ENCODE measurements at places on chromosomes 4 and X. TPM values are rescaled to one million over a fixed set of nuclear protein-coding genes. Genes with fewer than 3 reads are reported as not detected.

DNA sequence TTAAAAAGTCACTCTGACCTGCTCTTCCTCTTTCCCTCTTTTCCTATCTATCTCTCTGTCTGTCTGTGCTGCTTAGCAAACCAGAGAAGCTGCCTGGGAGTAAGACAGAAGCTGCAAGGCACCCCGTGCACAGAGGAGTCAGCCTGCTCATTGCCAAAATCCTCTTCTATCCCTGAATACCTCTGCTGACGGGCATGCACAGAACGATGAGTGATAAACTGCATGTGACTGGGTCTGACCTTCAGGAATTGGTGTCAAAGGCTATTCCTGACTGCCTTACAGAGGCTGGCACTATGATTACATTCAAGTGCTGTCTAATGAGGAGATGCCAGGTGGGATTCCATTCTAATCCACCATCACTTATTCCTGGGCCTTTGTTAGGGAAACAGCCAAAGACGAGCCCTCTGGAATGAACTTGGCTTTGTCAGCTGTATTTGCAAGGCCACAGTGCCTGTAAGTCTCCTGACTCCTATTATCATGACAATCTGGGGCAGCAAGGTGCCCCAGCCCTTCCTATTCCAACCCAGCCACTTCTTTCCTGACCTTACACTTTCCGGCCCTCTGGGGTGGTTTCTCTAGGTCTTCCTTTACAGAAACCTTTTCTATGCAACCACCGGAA, 45.4 kb upstream of the CTAG2 start:
- no peak for DNase-seq

DNA sequence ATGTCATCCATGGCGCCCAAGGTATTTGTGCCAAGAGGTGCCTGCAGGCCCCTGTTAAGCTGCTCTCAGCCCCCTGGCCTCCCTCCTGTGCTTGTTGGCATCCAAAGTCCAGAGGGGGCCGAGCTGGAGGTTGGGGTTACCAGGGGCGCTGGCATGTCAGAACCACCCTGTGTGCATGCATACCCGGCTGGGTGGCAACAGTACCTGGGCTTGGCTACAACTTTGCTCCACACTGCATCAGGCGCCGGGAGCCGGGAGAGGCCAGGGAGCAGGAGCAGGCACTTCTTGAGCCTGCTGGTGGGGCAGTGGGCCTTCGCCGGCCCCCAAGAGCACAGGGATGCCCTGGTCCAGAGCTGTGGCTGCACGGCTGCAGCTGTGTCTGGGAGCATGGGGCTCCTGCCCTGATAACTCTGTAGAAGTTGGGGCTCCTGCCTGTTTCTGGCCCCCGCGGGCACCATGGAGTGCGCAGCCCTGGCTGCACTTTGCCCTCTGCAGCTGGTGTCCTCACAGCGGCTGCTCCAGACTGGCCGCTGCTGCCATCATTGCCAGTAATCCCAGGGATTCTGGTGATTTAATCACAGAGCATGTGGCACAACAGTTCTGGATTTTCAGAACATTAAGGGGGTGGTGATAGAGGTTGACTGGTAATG, 130.3 kb downstream of the ARHGAP10 start:
- no peak for DNase-seq

DNA sequence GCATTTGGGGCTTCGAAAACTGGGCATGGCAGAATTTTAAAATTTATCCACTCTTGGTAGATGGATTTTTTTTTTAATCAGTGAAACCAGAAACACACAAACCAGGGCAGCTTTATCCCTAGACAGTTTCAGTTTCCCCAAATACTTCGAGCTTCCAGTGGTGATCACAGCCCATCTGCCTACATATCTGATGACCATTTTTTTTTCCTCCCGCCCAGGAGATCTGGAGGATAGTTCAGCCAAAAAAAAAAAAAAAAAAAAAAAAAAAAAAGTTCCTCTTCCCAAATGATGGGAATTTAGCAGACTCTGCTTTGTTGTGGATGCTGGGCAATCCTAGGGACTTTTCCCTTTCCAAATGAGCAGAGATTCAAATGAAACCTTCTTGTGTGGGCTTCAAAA, 1.0 kb upstream of the TBC1D9 start:
- no peak for DNase-seq

HSFX1 gene
- total RNA-seq: not detected

DNA sequence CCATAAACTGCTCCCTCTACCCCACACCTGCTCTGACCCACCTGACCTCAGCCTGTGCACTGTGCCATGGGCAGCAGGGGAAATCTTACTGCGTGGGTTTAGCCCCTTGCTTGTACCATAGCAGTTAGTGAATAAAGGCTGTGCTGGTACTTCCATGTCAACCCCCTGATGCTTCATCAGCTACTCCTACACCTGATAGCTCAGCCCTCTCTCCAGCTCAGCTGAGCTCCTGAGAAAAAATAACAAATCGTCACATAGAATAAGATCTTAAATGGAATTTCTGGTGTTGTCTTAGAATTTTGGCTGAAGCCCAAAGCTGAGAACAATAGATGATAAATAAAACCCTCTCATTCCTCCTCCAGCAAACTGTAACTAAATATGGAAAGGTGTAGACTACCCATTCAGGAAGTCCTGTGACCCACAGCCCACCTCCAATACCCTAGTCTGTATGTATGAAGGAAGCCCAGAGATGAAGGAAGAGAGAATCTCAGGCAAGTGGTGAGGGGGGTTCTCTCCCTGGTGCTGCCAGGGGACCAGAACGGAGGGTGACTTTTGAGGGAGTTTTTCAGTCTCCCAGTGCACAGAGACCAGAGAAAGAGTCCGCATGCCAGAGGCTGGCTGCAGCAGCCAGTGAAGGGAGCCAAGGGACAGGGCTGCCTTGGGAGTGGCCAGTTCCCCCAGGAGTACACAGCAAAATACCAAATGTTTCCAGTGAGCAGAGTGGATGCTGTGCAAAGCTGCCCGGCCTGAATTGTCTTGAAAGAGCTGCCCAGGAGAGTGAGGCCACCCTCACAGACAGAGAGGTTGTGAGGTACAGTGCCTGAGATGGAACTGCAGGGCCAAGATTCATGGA, 227.3 kb downstream of the QDPR start:
- no peak for DNase-seq

CPXCR1 gene
- not detected for total RNA-seq

MAP3K15 gene
- 2.1 TPM for total RNA-seq

DNA sequence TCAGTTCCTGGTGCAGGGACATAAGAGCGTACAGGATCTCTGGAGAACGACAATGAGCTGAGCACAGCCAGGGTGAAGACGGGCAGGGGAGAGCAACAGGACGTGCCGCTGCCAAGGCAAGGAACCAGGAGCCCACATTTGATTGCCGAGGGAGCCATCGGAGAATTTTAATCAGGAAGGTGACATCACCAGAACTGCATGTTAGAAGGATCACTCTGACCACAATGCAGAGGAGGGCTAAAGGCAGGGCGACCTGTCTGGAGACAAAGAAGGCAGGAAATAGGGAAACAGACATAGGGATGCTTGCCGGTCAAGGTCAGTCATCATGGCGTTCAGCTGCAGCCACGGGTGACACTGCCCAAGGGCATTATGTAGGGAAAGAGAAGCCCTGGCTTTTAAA, 81.4 kb downstream of the RBM47 start:
- peak; percentile 5 for DNase-seq

DNA sequence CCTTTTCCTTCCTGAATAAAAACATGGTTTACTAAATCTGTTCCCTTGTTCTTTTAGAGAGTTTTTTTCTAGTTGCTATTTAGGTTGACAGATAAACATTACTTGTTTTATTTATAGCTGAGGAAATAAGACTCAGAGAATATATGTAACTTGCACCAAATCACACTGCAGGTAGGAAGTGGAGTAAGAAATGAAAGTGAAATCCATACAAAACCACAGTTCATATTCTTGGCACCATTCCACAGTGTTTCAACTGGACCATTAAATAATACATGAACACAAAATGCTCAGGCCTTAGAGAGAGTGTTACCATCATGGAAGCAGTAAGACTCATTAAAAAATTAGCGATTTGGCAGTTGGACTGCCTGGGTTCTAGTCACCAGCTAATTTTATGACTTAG, 326.9 kb upstream of the SLIT2 start:
- no peak for DNase-seq

FGFBP1 gene
- total RNA-seq: not detected

- DNase-seq: no peak
Observed at GRCh38 chrX:155070038-155070437, 898 bp downstream of the CMC4 start.

DNA sequence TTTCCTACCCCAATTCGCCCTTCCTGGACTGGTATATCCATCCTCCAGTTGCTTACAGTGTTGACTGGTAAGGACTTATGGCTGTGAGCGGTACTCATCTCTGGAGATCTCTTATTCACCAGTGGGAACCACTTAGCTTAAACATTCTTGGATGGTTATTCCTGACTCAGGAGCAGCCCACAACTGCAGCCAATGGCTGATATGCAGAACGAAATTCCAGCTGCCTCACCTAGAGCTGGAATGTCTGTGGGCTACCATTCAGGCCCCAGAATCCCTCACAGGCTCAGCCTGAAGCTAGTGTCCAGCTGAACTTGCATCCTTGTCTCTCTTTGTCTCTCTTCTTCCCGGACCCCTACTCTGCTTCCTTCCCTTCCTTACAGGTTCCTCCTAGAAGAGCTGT, 138.9 kb upstream of the SMIM31 start:
- DNase-seq: no peak

DNA sequence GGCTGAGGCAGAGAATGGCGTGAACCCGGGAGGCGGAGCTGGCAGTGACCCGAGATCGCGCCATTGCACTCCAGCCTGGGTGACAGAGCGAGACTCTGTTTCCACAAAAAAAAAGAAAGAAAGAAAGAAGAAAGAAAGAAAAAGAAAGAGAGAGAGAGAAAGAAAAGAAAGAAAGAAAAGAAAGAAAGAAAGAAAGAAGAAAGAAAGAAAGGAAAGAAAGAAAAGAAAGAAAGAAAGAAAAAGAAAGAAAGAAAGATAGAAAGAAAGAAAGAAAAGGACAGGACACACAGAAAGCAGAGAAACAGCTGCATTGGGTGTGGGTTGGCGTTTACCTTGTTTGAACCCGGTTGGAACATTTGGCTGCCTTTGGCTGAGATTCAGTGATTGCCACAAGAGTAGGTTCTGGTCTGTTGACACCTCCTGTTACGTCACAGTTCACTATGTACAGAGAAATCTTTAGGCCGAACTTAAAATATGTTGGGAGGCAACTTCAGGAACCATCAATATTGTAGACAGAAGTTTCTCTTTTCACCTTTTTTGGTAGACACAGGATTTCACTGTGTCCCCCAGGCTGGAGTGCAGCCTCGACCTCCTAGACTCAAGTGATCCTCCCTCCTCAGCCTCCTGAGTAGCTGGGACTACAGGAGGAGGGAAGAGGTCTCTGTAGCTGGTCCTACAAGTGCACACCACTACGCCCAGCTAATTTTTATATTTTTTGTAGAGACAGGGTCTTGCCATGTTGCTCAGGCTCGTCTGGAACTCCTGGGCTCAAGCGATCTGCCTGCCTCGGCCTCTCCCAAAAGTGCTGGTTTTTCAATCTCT, 16.3 kb upstream of the PLCXD1 start:
- no peak for DNase-seq

- no peak for DNase-seq
Observed at GRCh38 chrX:47093248-47093647, 15.0 kb downstream of the RGN start.

USP26 gene
- total RNA-seq: not detected

DNA sequence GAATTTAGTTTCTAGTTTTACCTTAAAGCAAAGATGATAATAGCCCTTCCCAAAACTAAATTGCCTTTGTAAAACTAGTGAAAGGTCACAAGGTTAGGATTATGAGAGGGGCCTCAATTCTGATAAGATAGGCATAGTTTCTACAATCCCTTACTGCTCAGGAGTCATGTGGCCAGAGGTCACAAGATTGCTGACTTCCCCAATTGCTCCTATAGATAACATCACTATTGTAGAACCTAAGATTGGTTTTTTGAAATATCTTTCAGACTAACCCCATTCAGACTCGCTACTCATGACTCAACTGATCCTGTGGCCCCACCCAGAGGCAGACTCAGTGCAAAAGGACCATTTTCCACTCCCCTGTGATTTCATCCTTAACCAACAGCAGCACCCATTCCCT, 70.3 kb downstream of the SCD5 start:
- DNase-seq: no peak

GRCh38 chr4:76896614-76897535, 1.1 kb downstream of the SOWAHB start:
- peak; percentile 26 for DNase-seq

GRCh38 chr4:6475492-6476020, 3.1 kb upstream of the PPP2R2C start:
- no peak for DNase-seq

DNA sequence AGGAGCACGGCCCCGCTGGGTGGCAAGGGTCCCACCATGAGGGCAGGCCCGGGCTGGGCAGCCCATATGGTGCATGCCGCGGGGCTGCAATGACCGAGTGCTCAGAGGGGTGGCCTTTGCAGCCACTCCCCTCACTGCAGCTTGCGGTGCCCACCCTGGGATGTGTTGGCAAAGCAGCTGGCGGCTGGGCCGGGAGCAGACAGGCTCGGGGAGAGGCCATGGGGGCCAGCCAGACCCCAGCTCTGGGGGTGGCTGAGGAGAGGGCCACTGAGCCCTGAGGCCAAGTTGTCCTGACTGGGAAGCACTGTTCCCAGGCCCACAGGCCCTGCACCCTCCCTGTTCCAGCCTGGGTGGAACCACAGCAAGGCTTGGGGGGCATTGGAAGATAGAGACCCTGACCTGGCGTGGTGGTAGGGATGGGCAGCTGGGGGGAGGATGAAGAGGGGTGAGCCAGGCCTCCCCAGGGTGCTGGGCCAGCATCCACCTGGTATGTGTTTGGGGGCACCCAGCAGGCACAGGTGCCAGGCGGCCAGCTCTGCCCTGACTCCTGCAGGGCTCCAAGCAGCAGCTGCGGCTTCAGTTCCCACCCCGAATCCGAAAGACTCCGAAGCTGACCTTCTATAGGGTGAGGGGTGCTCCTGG, 18.4 kb upstream of the RNF4 start:
- DNase-seq: no peak

DNA sequence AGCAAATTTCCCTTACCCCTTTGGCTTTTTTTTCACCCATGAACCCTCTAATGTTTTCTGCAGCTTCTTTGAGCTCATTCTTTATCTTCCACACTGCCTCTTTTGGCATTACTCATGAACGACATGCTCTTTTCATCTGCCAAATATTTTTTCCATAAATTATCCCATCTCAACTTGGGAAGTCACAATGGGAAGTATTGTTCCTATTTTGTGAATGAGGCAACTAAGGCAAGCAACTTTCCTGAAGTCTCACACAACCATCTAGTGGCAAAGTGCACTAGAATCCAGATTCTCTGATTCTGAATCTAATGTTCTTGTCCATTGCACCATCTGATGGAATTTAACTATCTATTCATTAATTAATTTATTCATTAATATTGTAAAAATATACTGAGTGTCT, 625 bp downstream of the RTL9 start:
- DNase-seq: no peak

DNA sequence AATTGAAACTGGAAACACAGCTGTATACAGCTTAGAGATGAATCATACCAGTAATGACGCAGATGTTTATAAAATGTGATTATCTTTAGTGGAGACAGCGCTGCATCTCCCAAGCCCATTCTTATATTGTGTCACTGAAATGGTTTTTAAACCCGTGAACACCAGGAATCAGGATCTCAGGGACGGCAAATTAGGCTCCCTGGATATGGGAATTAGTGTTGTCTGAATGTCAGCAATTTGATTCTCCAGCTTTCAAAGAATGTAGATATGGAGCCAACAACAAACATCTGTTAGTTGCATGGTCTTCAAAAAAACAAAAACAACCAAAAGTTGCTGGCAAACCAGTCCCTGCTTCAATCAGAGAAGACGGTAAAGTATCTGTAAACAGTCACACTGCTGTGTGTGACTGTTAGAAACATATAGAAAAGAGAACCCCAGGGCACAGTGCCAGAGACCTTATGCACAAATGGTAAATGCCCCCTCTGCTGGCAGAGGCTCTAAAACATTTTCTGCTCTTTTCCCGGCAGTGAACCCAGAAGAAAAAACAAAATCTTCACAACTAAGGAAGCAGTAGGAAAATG, 351.9 kb upstream of the FTHL17 start:
- peak; percentile 37 for DNase-seq

All from MG63 (cell line).